ENCODE measurements at places on chromosomes 7 and 10. TPM values are rescaled to one million over a fixed set of nuclear protein-coding genes. Genes with fewer than 3 reads are reported as not detected.
A peak's percentile ranks its signal among the peaks of the same experiment; 100 is the strongest.

DNA sequence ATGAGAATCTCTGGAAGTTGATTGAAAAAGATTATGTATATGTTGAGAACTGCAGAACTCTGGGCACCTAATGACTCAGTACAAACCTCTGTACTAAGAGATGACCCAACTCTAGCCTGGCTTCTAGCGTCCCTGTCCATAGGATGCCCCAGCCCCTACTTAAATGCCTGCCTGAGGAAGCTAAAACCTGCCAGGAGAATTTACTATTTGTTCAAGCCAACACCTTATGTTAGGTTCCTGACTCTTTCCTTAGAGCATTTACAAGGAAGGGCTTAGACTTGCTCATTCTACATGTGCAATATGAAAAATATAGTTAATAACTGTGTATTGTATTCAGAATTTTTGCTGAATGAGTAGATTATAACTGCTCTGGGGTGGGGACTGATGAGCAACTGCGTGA, 37.5 kb upstream of the AOAH start:
- no peak for DNase-seq

Gene VSTM4
- total RNA-seq = not detected

GRCh38 chr7:88396948-88397322, 90.2 kb upstream of the STEAP4 start:
- no peak for DNase-seq

DNA sequence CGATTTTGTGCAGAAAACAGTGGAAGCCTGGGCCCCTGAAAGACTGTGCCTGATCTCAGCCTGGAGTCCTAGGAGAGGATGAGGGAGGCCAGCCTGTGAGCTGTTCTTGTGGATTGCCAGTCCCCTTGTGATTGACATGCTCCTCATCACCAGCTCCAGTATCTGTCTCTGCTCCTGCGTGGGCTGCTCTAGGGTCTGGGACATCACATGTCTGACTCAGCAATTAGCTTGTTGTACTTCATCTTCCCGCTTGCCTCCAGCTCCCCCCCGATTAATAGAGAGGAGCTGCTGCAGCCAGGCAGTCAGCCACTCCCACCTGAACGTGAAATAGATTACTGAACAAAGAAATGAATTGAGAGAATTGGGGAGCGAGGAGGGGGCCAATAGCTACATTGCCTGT, 99.6 kb upstream of the TBX20 start:
- no peak for DNase-seq

DNA sequence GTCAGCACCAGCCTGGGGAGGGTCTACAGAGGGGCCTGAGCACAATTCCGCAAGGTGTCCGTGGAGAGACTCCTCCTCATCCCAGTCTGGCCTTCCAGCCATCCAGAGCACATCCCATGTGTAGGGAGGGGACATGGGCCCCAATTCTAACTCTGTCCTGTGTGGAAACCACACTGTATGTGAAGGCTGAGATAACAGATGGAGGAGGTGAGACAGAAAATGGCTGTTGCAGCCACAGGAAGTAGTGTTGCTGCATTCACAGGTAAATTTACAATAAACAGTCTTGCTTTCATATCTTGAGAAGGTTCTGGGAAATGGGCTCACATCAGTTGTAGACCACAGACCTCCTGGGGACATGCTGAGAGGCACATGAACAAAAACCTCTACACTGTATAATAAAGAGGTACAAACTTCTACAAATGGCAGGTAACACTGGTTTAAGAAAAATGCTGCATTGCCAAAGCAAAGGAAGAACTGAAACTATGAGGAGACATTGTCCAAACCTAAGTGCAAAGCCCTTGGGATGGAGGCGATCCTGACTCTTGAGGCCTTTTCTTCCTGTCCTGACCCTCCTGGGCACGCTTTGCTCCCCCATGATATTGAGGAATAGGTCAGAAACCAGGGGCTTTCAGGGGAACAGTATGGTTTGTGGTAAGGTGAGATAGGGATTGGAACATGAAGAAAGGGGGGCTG, 21.6 kb upstream of the GIMAP2 start:
- no peak for DNase-seq

DNA sequence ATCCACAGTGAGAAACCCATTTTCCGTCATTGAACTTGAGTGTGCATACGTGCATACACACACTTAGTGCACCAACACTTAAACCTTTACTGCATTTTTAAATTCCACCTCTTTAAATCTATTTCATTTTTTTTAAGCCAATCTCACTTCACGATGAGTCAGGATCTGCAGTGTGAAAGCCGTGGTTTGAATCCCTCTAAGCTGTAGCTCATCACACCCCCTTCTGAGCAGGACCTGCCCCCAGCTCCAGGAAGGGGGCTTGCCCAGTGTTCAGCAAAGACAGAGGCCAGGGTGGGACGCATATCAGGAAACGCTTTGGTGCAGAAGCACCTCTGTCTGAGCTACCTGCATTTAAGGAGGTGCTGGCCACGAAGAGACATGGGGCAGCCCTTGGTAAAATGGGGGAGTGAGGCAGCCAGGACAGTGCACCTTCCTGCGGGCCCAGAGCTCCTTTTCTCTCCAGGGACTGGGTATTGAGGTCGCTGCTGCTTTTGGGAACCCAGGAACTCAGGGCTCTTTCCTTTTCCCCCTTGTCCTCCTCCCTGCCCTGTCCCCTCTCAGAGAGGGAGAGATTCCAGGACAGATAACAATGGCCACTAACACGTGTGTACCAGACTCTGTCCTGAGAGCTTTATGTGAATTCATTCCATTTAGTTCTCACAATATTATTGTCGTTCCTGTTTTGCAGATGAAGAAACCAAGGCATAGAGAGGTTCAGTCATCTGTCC, 21.7 kb downstream of the ZNF316 start:
- DNase-seq = no peak

- no peak for DNase-seq
These were observed 232.2 kb downstream of the KIAA1217 start for GRCh38 chr10:24440817-24441797.

Gene ZNF804B
- total RNA-seq = not detected

DNA sequence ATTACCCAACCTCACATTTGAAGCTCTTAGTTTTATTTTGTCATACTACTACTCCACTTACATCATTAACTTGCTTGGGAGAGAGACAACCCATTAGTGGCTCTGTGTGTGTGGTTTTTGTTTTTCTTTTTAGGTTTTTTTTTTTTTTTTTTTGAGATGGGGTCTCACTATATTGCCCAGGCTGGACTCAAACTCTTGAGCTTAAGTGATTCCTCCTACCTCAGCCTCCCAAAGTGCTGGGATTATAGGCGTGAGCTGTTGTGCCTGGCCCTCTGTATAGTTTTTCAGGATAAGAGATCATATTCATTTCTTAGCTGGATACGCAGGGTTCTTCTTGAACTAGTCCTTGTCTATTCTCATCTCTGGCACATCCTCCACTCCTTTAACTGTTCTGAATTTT, 41.1 kb downstream of the KMT2E start:
- no peak for DNase-seq

DNA sequence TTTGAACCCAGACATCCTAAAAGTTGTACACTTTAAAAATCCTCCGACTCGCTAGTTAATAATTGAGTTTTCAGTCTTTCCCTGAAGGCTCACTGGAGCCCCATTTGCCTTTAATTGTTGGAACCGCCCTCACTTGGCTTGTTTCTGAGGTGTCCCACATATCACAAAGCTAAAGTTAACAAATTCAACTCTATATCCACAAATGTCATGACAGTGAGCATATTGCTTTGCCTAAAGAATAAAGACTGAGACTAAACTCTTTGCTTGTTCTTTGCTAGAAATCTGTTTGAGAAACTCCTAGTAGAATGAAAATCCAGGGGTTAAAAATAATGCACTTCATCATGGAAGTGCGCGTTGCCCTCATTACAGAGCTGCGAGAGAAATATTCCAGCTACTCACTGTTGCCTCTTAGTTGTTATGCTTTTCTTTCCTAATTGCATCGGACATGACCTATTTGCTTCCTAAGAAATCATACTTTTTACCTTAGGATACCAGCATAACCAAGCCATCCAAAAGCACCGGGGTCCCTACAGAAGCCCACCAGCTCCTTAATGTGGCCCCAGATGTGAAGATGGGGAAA, 752 bp downstream of the THSD7A start:
- DNase-seq = peak; percentile 7

- DNase-seq = no peak
These were observed 26.6 kb downstream of the DUSP5 start for GRCh38 chr10:110524179-110524858.

Gene UPK3BL1
- total RNA-seq = 39.8 TPM

GRCh38 chr7:42311195-42311594, 74.2 kb upstream of the GLI3 start:
- DNase-seq = no peak

Gene CYP26C1
- total RNA-seq = 0.18 TPM

GRCh38 chr7:73623798-73624668, at the start of gene MLXIPL:
Gene MLXIPL (minus strand): TSS chr7:73624522. CDS start chr7:73624492, 30 bp downstream.
- peak; percentile 96 for DNase-seq

DNA sequence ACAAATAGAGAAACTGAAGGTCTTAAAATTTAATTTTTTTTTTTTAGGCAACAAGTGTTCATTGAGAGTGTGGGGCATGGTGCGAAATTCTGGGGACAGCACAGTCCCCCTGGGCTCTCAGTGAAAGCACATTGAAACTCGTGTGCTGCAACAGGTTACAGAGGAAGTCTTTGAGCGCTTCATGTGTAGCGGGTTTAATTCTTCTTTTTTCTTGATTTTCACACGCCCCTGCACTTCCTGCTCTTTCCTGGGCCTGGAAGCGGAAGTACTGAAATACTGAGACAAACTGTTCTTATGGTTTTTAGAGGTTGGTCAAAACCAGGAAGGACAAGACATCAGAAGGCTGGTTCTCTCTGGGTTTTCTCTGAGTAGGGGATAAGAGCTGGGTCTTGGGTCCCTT, 203.5 kb downstream of the PTEN start:
- DNase-seq = no peak

Gene SERPINE1
- total RNA-seq = 4.6 TPM

Gene RNF148
- 0.10 TPM for total RNA-seq

- DNase-seq = no peak
These were observed 246.5 kb downstream of the COBL start for GRCh38 chr7:51070151-51070550.

Gene FASTK
- total RNA-seq = 300 TPM

- DNase-seq = no peak
These were observed 23.0 kb upstream of the SVIL start for GRCh38 chr10:29657719-29658274.

Gene CDNF
- total RNA-seq = not detected

Gene ITIH5
- total RNA-seq = not detected

DNA sequence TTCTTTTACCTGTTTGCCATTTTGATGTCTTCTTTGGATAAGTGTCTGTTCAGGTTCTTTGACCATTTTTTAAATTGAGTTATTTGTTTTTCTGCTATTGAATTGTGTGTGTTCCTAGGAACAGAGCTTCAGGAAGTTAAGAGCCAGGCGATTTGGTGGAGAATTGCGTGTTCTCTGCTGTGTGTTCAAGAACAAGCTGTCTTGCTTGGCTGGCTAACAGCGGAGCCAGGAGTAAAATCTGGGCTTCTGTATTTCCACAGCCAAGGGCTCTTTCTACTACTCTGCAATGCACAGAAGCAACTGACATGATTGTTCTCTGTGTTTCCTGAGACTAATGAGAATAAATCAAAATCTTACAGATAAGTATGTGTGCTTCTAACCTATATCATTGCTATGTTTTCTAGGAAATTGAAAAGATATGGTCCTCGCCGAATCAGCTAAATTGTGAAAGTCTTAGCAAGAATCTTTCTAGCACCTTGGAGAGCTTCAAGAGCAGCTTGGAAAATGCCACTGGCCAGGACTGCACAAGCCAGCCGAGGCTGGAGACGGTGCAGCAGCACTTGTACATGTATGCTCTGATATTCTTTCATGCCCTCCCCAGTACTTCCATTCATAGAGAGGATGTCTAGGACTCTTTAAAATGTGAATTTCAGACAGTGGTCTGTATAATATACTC, 124.2 kb downstream of the ABCA13 start:
- no peak for DNase-seq

Gene GPRIN2
- total RNA-seq = 0.89 TPM

GRCh38 chr7:151426441-151426903, 13.5 kb downstream of the CRYGN start:
- DNase-seq = peak; percentile 81

GRCh38 chr10:43842496-43842895, 193.8 kb upstream of the ZNF32 start:
- no peak for DNase-seq

Gene SPDYE8
- total RNA-seq = not detected

GRCh38 chr7:18426564-18427226, 68.9 kb upstream of the HDAC9 start:
- DNase-seq = peak; percentile 22

GRCh38 chr7:1886361-1887064, 216.4 kb downstream of the ELFN1 start:
- no peak for DNase-seq

- DNase-seq = no peak
These were observed 652.1 kb downstream of the SDK1 start for GRCh38 chr7:3953133-3953532.

DNA sequence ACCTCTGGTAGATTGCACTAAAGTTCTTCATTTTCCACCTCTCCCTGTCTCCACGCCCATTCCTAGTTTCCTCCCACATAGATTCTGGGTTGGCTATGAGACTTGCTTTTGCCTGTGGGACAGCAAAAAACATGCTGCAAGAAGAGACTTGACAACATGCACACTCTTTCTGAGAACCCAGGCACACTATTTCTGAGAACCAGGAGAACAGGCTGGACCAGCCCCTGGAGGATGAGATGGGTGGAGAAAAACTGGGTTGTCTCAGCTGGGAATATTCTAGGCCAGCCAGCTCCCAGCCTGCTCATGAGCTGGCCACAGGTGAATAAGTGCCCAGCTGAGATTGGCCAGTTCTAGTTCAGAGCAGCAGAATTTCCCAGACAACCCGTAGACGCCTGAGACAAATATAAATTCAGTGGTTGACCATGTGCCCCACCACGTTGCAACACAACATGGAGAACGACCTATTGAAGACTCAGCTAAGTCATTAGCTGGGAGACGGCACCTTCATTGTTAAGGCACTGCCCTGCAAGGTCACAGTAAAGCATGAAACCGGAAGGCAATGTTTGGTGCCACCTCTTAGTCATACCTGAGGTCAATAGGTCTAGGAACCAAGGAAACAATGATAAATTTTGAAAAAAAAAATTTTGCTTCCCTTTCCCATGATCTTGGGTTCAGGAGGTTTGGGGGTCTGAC, 92.7 kb upstream of the AKR1E2 start:
- DNase-seq = peak; percentile 97

Gene TMEM254
- 3.1 TPM for total RNA-seq

DNA sequence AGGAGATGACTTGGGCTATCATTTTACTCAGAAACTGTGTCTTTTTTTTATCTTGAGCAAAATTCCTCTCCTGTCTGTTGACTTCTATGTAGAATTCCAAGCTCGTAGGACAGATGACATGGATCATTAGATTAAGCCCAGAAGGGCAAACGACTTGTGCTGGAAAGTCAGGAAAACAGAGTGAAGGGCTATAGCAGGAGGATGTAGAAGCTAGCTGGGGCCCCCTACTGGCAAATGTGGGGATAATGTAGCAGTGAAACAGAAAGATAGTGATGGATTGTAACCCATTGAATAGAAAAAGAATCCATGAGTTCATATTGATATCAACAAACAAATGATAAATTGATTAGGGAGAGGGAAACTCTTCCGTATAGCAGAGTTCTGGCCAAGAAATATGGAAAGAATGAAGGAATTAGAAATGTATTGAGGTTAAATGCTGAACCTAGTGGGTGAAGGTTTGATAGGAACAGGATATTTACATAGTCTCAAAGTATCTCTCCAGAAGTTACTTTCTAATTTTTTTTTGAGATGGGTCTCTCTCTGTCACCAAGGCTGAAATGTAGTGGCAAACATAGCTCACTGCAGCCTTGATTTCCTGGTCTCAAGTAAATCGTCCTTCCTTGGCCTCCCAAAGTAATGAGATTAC, 103.6 kb downstream of the LYZL1 start:
- DNase-seq = peak; percentile 46

- DNase-seq = no peak
These were observed 143.2 kb downstream of the NRCAM start for GRCh38 chr7:108313086-108313485.

Gene PTPRZ1
- total RNA-seq = not detected

All from HT-29 (cell line).